ENCODE measurements at places on chromosomes 6 and 20. TPM values are rescaled to one million over a fixed set of nuclear protein-coding genes. Genes with fewer than 3 reads are reported as not detected.

DNA sequence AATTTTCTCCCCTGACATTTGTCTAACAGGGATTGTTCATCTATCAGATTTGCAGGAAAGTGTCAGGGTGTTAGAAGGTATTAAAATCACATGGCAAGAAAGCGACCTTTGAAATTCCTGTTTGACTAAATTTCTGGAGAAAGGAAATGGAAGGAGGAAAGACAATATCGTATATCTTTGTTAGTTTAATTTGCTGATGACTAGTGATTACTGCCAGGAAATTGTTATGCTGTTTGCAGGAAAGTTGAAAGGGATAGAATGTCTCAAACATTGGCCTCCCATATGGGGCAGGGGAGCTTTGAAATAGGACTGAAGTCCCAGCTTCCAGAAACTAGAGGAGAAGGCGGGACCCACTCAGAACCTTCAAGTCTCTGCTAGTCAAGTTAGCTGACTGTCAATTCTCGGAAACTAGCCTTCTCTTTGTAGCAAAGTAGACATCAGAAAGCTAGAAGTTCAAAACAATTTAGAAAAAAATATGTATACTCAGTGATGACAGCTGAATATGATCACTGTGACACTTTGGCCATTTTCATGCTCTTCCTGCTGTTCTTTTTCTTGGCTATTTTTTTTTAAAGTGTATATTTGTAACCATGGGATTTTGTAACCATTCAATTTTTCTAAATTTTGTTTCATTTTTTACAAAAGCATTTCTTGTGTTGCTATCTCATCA is 53.4 kb upstream of the RALGAPA2 start:
- peaks cover 18% of the 10 kb centered on the region for H3K27me3 ChIP-seq
- peaks cover 4% of the 10 kb centered on the region for H3K4me1 ChIP-seq
- no peak overlapping the region for H3K4me3 ChIP-seq
- H3K36me3 ChIP-seq: no peaks in the 10 kb centered on the region

Gene TUBB2B
- not detected for total RNA-seq

- DNase-seq: peak; percentile 49
- H3K27ac ChIP-seq: peak overlapping the region; percentile 82
- H3K27me3 ChIP-seq: no peaks in the 10 kb centered on the region
- no peaks in the 10 kb centered on the region for H3K36me3 ChIP-seq
- peak overlapping the region; percentile 21 for H3K4me3 ChIP-seq
These were observed 87.6 kb downstream of the ASXL1 start for GRCh38 chr20:32445539-32446273.

- H3K4me3 ChIP-seq: no peak overlapping the region
- no peak for DNase-seq
- H3K4me1 ChIP-seq: no peaks in the 10 kb centered on the region
- H3K36me3 ChIP-seq: no peaks in the 10 kb centered on the region
- no peak overlapping the region for H3K27ac ChIP-seq
These were observed 134.0 kb downstream of the SCML4 start for GRCh38 chr6:107689951-107690642.

GRCh38 chr6:44349904-44350649 is 7.6 kb downstream of the SPATS1 start:
- H3K27ac ChIP-seq: no peak overlapping the region
- no peaks in the 10 kb centered on the region for H3K4me1 ChIP-seq
- no peak for DNase-seq
- H3K27me3 ChIP-seq: peaks cover 9% of the 10 kb centered on the region

Gene CABLES2
- total RNA-seq: 9.5 TPM

- H3K4me3 ChIP-seq: no peak overlapping the region
- peaks cover 12% of the 10 kb centered on the region for H3K27me3 ChIP-seq
These were observed 57.4 kb downstream of the SRC start for GRCh38 chr20:37403107-37404033.

DNA sequence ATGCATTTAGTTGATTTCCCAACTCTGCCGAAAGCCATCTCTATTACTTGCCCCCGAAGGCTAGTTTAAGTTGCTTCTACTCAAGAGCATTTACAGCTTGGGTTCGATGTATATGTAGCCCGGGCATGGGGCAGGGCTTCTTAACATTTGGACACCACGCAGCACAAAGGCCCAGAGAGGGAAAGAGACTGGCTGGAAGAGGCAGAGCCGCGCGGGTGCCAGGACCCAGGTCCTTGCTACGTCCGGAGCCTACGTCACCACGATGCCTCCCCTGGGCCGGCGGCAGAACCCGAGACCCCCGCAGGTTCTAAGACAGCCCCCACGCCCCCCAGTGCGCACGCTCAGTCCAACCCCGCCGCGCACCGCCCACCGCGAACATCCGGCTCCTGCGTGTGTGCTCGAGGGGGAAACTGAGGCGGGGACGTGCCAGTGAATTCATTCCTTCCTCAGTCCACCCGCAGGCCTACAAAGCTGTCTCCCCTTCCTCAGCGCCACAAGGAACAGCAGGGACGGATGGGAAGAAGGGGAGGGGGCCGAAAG is 367 bp upstream of the PCIF1 start:
- no peaks in the 10 kb centered on the region for H3K36me3 ChIP-seq
- H3K4me3 ChIP-seq: peak overlapping the region; percentile 99
- H3K27ac ChIP-seq: peak overlapping the region; percentile 100
- peaks cover 29% of the 10 kb centered on the region for H3K4me1 ChIP-seq
- DNase-seq: no peak

DNA sequence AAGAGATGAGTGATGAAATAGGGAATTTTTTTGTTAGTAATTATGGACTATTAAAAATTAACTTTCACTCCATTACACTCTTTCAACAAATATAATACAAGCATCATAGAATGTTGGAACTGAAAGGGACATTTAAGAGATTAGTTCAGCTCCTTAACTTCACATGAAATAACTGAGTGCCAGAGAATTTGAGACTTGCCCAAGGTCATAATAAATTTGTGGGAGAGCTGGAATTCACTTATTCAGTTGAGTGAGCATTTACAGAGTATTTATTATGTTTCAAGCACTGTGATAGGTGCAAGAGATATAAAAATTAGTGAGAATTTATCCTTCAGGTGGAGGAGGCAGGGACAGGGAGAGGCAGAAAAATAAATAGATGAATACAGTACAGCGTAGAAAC is 154.6 kb downstream of the KCNQ5 start:
- no peaks in the 10 kb centered on the region for H3K36me3 ChIP-seq
- H3K4me1 ChIP-seq: no peaks in the 10 kb centered on the region
- no peak overlapping the region for H3K4me3 ChIP-seq
- no peak for DNase-seq
- H3K27me3 ChIP-seq: no peaks in the 10 kb centered on the region

Gene AHI1
- 49.6 TPM for total RNA-seq
